ENCODE measurements at places on chromosomes 7 and 10. TPM values are rescaled to one million over a fixed set of nuclear protein-coding genes. Genes with fewer than 3 reads are reported as not detected.

FEZF1 gene
- polyA plus RNA-seq = not detected

GHRHR gene
- 4.3 TPM for polyA plus RNA-seq

DNA sequence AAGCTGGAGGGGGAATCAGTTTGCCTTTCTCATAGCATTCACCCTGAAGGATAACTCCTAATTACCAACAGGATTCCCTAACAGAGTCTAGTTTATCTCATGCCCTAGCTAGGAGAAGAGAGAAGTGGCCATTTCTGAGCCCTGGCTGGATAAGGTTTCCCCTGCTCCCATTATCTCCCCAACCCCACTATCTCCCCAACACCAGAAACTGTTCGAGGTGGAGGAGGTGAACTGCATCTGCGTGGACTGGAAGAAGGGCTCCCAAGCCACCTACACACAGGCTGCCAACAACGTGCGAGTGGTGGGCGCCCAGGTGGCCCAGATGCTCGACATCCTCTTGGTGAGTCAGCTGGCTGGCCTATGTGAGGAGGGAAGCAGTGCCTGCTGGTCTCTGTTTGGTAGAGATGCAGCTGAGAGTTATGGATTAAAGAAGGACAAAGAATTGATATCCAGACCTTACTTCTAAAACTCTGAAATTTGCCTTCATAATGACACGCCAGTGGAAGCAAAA is 3.8 kb downstream of the PNLIPRP1 start:
- no peaks in the 10 kb centered on the region for H3K4me1 ChIP-seq
- H3K4me3 ChIP-seq = no peak overlapping the region
- no peak for DNase-seq
- no peak overlapping the region for H3K27ac ChIP-seq
- no peaks in the 10 kb centered on the region for H3K27me3 ChIP-seq

CPA2 gene
- 0.35 TPM for polyA plus RNA-seq

IFIT1 gene
- 21.9 TPM for polyA plus RNA-seq

- H3K4me3 ChIP-seq = no peak overlapping the region
- no peaks in the 10 kb centered on the region for H3K36me3 ChIP-seq
- H3K4me1 ChIP-seq = no peaks in the 10 kb centered on the region
- DNase-seq = no peak
These were observed 90.6 kb upstream of the SKAP2 start for GRCh38 chr7:26954951-26955350.

DNA sequence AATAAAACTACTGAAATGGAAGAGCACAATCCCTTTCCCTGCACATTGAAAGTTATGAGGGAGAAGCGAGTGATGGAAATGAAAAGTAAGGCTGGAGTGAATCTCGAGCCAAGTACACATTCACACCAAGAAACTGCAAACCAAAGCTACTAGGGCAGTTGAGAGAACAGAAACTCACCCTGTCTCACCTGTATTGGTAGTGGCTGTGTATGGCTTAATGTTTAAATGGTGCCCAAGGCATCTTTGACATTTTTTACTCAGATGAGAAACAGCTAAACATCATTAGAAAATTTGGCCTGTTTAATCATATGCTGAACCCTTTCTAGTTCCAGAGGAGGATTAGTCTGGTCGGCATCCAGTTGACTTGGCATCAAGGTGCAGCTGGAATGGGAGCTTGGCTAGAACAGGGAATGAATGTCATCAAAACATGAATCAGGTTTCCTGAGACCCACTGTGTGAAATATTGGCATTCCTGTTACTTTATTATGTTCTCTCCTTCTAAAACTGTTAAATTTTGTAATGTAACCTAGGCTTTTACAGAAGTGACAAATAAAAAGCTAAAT is 840.8 kb downstream of the GRM8 start:
- H3K4me3 ChIP-seq = no peak overlapping the region
- H3K36me3 ChIP-seq = no peaks in the 10 kb centered on the region
- DNase-seq = no peak
- no peak overlapping the region for H3K27ac ChIP-seq
- H3K27me3 ChIP-seq = no peaks in the 10 kb centered on the region

AGFG2 gene
- 18.3 TPM for polyA plus RNA-seq

- H3K4me1 ChIP-seq = peaks cover 29% of the 10 kb centered on the region
- no peaks in the 10 kb centered on the region for H3K27me3 ChIP-seq
- DNase-seq = peak; percentile 54
- H3K4me3 ChIP-seq = no peak overlapping the region
These were observed 182.4 kb downstream of the PLXNA4 start for GRCh38 chr7:132393789-132394261.

DNA sequence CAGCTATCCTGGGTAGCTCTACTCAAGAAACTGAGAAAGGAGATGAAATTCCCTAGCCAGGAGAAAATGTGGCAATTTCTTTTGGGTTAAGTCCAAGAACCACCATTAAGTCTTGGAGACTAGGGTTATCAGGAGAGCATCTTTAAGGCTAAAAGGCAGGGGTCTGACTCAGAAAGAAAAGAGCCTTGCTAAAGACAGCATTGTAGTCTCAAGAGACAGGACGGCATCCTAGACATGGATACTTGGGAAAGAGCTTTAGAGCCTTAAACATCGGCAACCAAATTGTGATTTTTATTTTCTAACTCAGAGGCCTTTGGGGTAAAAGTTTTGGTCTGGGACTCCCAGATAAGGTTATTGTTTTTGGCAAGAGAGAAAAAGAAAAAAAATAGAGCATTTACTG is 83.1 kb downstream of the FAS start:
- DNase-seq = no peak
- no peaks in the 10 kb centered on the region for H3K27me3 ChIP-seq
- H3K4me1 ChIP-seq = no peaks in the 10 kb centered on the region
- H3K27ac ChIP-seq = no peak overlapping the region

- no peaks in the 10 kb centered on the region for H3K27me3 ChIP-seq
- no peaks in the 10 kb centered on the region for H3K36me3 ChIP-seq
- H3K4me3 ChIP-seq = no peak overlapping the region
- no peak for DNase-seq
- H3K27ac ChIP-seq = no peak overlapping the region
These were observed 50.4 kb downstream of the ADD3 start for GRCh38 chr10:110058212-110058611.

DNA sequence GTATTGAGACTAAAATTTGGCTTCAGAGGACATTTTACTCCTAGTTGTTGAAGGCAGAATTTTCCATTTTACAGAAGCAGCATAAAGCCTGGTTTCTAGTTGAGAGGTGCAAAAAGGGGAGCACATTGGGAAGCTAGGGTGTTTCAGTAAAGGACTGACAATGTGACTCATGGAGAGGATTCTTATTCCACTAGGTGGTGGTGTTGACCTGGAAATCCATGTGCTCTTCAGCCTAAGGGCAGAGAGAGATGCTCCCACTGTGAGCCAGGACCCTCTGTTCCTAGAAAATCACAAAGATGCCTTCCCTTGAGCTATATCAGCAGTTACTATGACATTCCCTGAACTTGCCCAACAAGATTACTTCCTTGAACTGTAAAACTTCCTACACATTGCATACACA is 687.8 kb downstream of the IPMK start:
- H3K27ac ChIP-seq = no peak overlapping the region
- H3K36me3 ChIP-seq = no peaks in the 10 kb centered on the region
- no peaks in the 10 kb centered on the region for H3K27me3 ChIP-seq
- no peaks in the 10 kb centered on the region for H3K4me1 ChIP-seq

Measured in spinal cord (tissue), 10 donors.